ENCODE measurements at places on chromosomes 1 and 21.

DNA sequence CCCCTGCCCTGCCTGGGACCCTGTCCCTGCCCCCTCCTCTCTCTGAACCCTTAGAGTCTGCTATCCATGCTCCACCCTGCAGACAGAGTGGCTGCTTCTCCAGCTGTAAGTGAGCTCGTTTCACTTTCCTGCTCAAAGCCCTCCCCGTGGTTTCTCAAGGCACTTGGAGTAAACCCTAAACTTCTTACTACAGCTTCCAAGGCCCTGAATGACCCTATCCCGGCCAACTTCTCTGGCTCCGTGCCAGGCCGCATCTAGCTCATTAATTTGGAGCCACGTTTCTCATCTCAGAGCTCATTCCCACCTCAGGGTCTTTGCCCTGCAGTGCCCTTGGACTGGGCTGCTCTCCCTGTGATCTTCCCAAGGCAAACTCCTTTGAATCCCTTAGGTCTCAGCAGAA, 235.1 kb upstream of the RUNX1 start:
- no peak for DNase-seq

DNA sequence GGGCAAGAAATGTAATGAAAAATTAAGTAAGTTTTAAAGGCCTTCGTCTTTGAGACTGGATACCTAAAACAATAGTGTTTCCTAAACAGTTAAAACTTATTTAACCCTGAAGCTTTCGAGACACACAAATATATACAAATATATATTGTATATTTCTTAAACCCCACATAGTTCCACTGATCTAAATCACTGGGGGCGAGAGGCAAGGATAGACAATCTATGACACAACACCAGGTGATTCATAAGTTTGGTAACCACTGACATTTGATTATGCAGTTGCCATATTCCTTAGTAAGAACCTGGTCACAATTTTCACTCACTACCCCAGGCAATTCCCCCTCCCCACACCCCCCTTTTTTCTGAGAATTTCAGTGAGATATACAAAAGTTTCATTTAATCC, 55.3 kb upstream of the BOLA1 start:
- no peak for DNase-seq

DNA sequence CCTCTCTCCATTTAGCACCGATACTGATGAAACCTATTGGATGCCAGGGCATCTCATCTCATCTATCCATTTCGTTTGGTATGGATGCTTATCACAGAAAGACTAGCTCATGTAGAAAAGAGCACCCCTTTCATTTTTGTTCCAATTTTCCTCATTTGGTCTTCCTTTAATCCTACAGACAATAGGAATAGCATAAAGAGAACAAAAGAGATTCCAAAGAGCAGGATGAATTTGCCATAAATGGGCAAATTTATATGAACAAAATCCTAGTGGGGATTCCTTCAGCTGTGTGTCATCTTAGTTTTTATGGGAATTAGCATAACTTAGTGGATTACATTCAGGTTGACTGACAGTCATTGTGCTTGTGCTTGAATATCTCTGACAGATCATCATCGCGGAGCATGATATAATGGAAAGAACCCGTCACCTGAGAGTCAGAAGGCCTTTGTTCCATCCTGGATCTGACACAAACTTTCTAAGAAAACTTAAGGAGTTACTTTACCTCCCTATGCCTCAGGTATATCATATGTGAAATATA, 777.5 kb upstream of the ADGRL2 start:
- no peak for DNase-seq

- DNase-seq, result no peak
These were observed 76.5 kb upstream of the WDR26 start for GRCh38 chr1:224510880-224511645.
